ENCODE measurements at places on chromosomes 4 and X.

GRCh38 chr4:94442251-94442650 lies 9.5 kb upstream of the PDLIM5 start:
- DNase-seq, result no peak

- no peak for DNase-seq
Measured at GRCh38 chrX:107272431-107272921, 66.1 kb downstream of the DNAAF6 start.

- no peak for DNase-seq
Measured at GRCh38 chr4:6044276-6044675, 26.0 kb upstream of the C4orf50 start.

DNA sequence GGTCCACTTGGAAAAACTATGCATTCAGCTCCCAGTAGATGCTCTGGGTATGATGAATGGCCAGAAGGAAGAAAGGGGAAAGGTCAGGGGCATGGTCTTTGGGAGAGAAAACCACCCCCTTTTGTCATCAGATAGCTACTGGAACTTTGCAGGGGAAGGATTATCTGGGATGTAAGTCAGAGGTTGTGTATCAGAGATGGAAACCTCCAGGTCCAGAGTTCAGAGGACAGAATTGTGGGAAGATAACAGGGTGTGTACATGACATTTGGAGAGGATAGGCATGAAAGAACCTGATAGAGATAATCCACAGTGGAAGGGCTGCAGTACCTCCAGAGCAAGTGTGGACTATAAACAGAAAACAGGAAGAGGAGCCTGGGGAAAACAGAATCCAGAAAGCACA lies 262.7 kb downstream of the SPRY1 start:
- DNase-seq, result no peak

GRCh38 chrX:119398587-119398973 lies 556 bp upstream of the SLC25A43 start:
- no peak for DNase-seq

DNA sequence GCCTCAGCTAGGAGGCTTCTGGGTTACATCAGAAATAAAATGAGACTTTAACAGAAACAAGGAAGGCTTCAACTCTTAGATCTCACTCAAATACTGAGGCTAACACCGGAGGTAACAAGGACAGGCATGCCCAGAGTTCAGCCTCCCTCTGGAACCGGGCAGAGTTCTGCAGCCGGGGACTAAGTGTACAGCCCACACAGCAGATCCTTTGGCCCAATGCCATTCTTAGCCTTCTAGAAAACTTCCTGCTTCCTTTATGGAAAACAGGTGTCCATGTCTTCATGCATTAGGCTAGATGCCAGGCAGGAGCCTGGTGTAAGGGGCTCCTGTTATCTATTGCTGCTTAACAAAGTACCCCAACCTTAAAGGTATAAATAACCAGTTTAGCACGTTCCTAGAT lies 369.7 kb downstream of the BCOR start:
- DNase-seq, result no peak

DNA sequence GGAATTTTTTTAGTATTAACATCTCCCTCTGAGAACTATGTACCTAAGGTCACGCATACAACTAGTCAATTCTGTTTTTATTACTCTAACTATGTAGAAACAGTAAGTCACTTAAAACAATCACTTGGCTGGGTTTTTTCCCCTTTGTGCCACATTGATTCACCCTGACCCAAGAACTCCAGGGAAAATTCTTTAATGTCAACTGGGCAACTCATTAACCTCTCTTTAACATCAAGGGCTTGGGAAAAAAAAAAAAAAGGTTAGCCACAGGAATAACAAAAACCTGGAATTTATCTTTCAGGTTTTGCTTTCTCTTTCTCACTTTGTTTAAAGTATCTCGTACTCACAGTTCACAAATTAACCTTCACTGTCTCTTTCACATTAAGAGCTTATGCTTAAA lies 8.1 kb downstream of the RPL9 start:
- DNase-seq, result no peak

DNA sequence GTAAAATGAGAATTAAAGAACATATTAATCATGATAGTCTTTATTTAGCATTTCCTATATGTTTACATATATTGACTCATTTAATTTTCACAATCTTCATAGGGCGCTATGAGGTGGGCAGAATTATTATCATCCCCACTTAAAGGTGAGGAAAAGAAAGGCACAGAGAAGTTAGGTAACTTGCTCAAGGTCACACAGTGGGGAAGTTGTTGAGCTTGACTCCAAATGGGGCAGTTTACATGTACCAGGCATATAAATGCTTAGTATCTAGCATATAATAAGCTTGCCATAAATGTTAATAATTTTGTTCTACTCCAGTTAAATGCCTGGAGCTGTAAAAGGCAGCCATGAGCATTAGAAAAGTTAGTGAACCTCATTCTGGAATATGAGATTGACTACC lies 1.5 kb downstream of the CMC4 start:
- no peak for DNase-seq

DNA sequence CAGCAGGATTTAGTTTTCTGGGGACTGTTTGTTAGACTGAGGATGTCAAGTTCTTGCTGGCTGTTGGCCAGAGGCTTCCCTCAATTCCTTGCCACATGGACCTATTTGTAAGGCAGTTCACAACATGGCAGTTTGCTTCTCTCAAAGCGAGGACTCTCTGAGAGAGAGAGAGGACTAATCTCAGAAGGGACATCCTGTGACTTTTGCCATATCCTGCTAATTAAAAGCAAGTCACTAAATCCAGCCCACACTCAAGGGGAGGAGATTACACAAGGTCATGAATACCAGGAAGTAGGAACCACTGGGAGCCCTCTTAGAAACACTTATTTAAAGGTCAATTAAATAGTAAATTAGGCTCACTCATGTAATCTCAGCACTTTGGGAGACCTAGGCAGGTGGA lies 38.2 kb downstream of the PPP1R2C start:
- no peak for DNase-seq

DNA sequence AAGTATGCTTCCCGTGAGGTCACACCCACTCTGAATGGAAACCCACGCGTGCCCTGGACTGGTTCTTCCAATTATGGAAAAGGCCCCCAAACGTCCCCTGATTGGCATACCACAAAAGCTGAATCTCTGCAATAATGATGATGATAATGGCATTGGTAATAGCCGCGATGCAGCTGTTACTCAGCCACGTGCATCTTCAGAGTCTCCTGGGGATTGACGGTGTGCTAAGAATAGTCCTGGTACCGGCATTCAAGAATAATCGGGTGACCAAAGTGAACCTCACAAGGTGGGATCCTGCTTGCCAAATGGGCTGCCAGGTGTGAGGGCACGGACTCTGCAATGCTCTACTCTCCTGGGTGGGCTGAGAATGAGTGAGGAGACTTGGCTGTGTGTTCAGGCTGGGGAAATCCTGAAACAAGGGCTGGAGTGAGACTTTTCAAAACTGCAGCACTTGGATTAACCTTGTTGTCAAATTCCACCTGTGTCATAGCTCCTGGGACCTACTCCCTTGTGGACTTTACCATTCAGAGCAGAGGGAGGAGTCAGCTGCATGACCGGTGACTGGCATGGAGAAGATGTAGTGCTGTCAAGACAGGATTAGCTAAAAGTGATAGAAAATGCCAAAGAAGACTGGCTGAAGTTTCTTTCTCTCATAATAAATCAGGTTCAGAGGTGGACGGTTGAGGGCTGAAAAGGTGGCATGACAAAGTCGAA lies 615.4 kb downstream of the MID1IP1 start:
- DNase-seq, result peak; percentile 18

GRCh38 chrX:153598541-153599191 lies at the start of gene CCNQ:
Gene CCNQ, minus strand, starts transcription at chrX:153599139. Its CDS starts 66 bp downstream, at chrX:153599073.
- DNase-seq, result no peak

DNA sequence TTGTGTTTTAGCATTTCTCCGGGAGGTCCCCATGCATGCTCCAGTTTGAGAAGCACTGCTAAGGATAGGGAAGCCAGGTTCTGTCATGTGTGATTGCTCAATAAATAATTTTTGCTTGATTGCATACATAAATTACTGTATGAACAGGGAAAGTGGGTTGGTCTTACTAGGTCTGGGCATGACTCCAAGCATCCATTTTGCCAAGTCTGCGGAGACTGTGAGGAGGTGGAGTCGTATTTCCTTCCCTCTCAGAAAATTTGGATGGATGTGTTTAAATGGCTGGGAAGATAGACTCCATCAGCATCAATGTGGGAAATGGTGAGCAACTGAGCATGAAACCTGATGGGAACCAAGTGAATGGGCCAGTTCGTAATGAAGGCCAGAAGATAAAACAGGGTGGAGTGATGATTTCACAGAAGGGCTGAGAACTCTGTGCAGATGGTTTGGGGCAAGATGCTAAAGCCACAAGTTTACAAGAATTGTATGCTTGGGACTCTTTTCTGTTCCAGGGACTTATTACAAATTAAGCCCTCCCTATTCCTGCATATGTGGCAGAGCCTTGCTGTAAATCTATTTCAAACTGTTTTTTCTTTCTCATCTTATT lies 84.1 kb downstream of the NHS start:
- peak; percentile 20 for DNase-seq

DNA sequence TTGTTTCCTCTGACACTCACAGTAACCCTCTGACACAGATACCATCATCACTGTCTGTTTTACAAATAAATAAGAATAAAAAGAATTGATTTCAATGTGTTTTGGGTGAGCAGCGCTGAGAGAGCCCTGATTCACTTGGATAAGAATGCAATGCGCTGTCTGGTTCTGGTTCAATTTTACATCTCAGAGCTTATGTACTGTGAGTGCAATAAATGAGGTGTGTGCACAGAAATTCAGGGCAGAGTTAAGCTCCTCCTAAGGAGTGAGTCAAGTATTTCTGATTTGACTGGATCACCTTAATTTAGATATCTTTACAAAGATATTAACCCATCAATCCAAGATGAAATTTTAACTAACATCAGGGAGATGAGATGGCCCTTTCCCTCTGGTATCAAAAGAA lies 11.2 kb downstream of the FAM9C start:
- DNase-seq, result no peak

- DNase-seq, result no peak
Measured at GRCh38 chr4:5337731-5338130, 286.5 kb downstream of the STK32B start.

- no peak for DNase-seq
Measured at GRCh38 chr4:89563431-89563830, 255.8 kb upstream of the GPRIN3 start.

- DNase-seq, result no peak
Measured at GRCh38 chr4:155526452-155527169, 140.0 kb upstream of the GUCY1A1 start.

DNA sequence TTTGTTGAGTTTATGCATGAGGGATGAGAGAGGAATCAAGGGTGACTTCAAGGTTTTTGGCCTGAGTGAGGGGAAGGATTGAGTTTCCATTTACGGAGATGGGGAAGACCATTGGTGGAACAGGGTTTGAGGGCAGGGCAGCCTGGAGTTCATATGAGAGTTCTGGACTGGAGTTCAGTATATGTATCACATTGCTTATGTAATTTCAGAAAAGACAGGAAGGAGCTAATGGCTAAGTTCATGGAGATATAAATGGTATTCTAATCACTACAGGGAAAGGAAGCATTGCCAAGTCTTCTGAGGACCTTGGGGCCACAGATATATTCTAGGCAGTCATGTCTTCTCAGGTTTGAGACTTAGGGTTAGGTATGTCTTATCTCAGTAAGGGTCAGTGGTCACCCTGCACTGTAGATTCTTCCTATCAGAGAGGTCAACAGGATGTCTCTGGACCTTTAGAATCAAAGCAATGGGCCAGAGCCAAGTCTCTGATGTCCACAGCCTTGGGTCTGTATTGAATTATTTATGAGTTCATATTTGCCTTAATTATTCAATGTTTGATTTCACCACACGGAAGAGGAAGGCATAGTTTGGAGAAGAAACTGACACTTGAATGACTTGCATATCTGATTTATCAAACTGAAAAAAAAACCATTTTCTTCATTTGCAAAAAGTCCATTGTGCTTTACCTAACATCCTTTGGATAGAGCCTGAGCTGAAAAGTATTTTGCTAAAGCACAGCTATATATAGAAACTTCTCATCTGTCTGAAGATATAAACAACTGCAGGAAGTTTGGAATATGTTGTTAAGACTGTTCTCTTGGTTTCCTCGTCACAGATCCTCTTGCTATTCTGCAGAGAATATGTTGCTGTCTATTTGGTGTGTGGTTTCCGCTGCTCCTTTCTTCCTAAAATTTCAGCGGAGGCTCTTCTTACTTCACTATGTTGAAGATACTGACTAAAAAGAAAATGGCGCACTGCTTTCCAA lies 139.5 kb downstream of the PDGFRA start:
- DNase-seq, result no peak

- peak; percentile 59 for DNase-seq
Measured at GRCh38 chrX:103779141-103779789, 2.6 kb downstream of the PLP1 start.

DNA sequence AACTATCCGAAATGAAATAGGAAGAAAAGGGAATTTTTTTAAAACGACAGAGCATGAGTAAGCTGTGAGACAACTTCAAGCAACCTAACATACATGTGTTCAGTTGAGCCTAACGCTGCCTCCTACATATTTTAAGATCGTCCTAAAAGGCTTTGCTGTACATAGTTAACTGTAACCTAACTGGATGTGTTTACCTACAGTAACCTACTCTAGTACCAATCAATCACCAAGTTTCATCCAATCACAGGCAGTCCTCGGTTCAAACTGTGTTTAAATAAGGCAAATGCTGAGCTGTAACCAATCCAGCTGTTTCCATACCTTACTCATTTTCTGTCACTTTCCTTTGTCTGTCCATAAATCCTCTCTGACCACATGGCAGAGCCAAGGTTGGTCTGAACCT lies 17.1 kb downstream of the RCHY1 start:
- no peak for DNase-seq

GRCh38 chrX:146278381-146278780 lies 460.8 kb downstream of the SLITRK2 start:
- DNase-seq, result no peak

- no peak for DNase-seq
Measured at GRCh38 chr4:123244137-123244536, 152.5 kb upstream of the SPRY1 start.

All from NCI-H1436 (cell line).